ENCODE measurements at places on chromosomes 13 and 19. TPM values are rescaled to one million over a fixed set of nuclear protein-coding genes. Genes with fewer than 3 reads are reported as not detected.

PEG3 gene
- not detected for total RNA-seq

ICAM5 gene
- total RNA-seq = 0.53 TPM

ZNF443 gene
- 5.2 TPM for total RNA-seq

SHANK1 gene
- total RNA-seq = not detected

ZNF611 gene
- total RNA-seq = 26.6 TPM
